Urothelium cell line (cell line): ENCODE measurements at places on chromosomes 1 and 21.
A peak's percentile ranks its signal among the peaks of the same experiment; 100 is the strongest.

DNA sequence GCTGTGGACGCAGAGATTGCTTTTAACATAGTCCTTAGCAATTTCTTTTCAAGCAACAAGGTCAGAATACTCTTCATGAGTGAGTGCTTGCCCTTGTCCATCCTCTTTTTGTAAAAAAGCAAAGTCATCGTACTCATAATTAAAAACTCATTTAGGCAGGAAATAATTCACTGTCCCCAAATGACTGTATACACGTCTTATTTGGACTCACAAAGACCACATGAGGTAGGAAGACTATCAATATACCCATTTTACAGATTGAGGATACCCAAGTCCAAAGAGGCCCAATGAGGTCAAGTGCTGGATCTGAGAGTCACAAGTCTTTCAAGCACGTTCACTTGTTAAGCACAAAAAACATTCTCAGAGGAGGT lies 13.2 kb downstream of the ITPKB start:
- no peak for DNase-seq

DNA sequence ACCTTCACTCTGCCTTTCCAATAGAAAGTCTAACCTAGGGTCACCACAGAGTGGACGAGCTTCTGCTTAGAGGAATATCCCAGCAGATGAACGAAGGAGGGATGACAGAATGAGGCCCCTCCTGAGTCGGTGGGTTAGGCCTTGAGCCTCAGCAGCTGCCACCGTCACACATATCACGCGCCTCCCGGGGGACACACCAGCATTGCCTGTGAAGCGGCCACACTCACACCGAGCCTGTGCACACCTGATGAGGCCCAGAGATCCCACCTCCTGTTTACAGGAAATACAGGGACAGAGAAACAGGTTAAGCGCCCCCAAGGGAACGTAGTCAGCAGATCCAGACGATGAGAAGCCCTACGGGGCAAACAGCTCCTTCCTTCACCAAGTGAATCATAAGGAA lies 25.1 kb upstream of the LRRC47 start:
- DNase-seq: no peak

DNA sequence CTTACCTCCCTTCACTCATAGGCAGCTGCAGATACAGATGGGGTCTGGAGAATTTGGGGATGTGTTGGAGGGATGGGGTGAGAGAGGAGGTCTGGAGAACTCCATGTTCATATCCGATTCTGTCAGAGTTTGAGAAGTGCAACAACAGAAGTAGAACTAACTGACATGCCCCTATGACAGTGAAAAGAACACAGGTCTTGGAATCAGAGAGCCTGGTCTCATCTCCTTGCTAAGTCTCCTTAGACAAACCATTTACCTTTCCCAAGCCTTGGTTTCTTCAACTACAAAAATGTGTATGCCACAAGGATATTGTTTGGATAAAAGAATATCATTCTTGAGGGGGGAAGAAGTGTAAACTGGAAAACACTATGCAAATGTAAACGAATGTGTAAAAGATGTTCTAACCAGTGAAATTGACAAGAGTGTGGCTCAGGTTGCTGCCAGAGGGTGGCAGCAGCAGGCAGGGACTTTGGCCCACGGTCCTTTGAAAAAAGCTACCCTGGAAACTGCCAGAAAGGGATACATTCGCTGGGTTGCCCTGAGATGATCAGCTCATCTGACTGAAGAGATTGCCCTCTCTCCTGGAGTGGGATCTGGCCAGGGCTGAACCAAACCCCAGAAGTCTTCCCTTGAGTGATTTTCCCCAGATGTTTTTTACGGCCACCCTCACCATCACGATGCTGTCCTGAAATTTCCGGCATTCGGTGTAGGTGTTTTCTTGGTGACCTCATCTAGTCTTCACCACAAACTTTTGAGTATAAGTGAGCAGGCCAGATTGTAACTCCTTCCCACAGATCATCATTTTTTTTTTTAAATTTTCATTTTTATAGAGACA lies 17.0 kb upstream of the CD2 start:
- DNase-seq: peak; percentile 80

DNA sequence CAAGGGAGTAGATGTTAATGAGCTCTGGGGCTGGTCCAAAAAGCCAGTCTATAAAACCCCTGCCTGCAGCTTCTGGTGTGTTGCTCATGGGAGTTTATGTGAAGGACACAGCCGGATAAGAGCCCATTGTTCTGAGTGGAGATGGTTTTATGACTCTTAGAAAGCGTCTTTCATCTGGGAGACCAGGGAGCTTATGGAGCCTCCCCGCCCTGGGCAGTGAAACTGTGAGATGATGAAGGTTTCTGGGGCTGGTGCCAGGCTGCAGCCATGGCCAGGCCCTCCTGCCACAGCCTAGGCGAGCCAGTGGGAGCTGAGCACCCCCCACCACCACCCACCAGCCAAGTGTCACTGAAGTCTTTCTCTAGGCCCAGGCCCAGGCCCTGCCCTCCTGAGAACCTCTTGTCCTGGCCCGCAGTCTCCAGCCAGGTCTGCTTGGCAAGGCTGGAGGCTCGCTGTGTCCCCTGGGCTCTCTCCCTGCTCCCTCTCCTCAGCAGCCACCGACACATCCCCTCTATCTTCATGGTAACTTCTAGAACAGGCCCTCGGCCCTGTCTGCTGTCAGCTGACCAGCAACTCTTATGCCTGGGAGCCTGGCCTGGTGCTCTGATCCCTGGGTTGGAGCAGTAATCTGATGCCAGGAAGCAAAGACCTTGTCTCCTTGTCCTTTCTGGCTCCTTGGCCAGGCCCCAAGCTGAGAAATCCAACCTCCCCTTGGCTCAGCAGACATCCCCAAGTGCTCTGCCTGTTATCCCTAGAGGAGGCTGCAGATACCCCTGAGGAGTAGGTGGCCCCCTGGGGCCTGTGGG lies 7.6 kb upstream of the ARHGEF10L start:
- no peak for DNase-seq

DNA sequence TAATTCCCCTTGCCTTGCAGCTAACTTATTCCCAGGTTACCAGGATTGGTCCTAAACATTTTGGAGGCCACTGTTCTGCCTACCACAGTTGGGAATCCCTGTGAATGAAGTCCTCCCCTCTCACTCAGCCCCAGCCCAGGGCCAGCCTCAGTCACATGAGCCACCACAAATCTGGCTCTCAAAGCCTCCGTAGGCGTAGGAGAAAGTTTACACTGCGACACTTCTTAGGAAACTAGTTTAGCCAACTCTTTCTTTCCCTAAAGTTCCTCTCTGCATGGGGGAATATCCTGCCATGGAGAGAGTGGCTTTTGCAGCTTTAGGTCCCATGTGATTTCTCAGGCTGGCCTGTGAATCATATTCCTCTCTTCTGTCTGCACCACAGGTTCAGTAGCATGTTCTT lies 45.7 kb upstream of the ETV3 start:
- DNase-seq: no peak
